NCI-H1105 (cell line): ENCODE measurements at places on chromosomes 3 and 15.

GRCh38 chr3:101279162-101279561 is 41.2 kb downstream of the IMPG2 start:
- DNase-seq: no peak

GRCh38 chr3:127608362-127608718 is 10.1 kb downstream of the MCM2 start:
- DNase-seq: no peak

GRCh38 chr15:28097656-28098359 is 1.3 kb downstream of the OCA2 start:
- DNase-seq: no peak

- no peak for DNase-seq
Measured at GRCh38 chr3:141151439-141151838, 80.2 kb upstream of the PXYLP1 start.
